Skeletal muscle cell (primary cell): ENCODE measurements at places on chromosomes 2 and 18.

DNA sequence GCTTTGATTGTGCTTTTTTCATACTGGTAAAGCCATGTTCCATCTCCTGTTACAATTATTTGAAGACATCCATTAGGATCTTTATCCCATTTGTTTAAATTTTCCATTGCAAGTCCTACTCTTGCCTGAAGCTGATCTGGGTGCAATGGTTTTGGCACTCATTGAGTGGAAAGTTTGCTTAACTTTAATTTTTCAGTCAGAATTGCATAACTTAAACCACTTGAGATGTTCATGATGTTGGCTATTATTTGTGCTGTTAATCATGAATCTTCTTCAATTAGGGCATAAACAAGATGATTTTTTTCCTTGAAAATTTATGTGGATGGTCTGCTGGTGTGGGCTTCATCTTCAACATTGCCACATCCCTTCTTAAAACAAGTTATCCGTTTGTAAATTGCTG lies 180.1 kb downstream of the ST6GAL2 start:
- no peak for DNase-seq

GRCh38 chr2:151205571-151205970 lies 56.1 kb downstream of the RBM43 start:
- no peak for DNase-seq

DNA sequence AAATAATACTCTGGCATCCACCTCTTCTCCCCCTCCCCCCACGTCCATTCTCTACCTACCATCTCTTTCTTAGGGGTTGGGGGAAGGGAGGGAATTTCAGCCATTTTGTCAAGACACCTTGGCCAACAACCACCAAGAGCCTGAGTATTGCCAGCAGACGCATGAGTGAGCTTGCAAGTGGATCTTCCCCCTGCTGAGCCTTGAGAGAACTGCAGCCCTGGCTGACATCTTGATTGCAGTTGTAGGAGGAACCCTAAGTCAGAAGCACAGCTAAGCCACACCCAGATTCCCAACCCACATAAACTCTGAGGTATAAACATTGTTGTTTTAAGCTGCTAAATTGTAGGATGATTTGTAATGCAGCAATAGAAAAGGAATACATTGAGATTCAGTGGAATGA lies 165.6 kb downstream of the TMEFF2 start:
- DNase-seq, result no peak

DNA sequence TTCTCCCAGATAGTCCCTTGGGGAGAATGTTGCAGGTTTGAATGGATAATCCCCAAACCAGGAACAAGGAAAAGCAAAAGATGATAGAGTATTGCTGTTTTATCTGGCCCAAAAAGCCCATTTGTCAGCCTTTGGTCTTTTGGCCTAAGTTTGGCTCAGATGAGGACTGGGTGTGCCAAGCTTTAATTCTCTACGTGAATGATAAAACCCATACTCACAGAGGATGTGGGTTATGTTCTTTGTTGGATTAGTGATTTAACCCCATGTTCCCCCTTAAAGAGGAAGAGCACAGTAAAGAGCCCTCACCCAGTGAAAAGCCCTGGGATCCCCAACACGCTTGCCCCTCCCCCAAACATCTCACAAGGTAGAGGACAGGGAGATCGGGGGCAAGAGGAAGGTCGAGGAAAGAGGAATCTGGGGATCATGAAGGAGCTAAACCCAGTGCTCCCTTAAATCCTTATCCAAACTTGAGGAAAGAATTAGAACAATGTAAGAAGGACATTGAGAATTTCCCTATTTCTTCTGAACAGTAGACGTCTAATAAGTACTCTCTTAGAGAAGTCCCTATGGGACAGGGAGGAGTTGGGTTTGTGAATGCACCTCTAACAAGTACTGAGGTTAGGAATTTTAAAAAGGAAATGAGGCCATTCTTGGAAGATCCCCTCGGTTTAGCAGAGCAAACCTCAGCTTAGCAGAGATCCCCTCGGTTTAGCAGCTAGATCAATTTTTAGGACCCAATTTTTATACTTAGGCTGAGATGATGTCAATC lies 105.0 kb downstream of the HIBCH start:
- DNase-seq, result peak; percentile 37

DNA sequence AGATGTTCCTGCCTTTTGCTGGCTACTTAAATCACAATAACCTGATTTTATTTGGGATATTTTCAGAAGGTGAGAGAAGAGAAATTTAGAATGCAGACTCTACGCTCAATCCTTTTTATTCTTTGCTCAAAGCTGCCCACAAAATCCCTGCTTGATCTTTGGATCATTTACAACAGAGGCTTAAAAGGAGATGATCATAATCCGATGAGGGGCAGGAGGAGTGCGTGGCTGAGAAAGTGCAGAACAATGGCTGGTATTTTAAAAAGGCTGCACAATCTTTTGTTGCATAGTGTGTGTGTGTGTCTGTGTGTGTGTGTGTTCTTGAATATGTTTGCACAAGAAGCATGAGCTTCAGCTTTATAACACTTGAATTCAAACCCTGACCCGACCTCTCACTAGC lies 256.3 kb upstream of the MYT1L start:
- DNase-seq, result no peak

GRCh38 chr2:17199741-17200140 lies 318.5 kb downstream of the RAD51AP2 start:
- no peak for DNase-seq

DNA sequence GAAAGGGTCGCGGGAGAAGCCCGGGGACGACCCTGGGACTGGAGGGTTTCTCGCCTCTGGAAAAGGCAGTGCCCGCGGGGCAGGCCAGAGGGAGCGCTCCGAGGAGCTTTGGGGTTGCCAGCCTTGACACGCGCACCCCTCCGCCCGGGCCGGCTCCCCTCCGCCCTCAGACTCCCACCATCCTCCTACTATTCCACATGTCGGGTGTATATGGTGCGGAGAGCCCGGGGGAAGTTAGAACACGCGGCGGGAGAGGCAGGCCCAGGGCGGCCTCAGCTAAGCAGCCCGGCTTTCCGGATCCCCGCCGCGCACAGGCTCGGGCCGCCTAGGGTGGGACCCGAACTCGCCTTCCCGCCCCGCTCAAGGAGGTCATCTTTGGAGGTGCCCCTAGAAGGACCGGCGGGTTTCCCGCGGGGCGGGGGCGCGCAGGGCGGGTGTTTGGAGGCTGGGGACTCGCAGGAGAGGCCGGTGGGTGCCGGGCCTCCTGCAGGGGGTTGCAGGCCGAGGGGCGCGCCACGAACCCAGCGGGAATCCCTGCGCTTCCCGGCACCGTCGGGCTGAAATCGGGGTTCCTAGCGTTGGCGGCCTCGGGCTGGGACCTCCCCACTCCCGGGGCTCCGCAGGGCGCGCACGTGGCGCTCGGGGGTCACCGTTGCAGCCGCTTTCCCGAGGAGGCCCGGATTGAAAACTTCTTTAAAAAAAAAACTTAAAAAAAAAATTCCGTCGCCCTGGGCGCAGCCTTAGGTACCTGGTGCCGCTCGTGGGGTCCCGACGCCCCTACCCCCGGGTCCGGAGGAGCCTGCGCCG lies 3.7 kb downstream of the NFATC1 start:
- DNase-seq, result no peak

DNA sequence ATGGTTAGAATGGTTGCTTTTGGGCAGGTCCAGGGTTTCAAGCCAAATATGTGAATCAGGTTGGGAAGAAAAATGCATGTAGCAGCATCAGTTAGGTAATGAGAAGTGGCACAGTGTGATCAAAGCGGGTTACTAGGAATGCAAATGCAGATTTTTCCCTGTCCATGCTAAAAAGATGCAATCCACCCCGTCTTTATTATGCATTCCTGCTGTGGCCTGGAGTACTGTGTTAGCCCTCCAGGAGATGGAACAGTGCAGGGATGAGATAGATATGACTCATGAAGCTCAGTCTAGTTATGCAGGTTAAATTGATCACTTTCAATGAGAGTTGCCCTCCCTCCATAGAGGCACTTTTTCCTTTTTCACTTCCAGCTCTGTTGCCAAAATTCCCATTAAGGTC lies 283.8 kb downstream of the CTNNA2 start:
- DNase-seq, result no peak

DNA sequence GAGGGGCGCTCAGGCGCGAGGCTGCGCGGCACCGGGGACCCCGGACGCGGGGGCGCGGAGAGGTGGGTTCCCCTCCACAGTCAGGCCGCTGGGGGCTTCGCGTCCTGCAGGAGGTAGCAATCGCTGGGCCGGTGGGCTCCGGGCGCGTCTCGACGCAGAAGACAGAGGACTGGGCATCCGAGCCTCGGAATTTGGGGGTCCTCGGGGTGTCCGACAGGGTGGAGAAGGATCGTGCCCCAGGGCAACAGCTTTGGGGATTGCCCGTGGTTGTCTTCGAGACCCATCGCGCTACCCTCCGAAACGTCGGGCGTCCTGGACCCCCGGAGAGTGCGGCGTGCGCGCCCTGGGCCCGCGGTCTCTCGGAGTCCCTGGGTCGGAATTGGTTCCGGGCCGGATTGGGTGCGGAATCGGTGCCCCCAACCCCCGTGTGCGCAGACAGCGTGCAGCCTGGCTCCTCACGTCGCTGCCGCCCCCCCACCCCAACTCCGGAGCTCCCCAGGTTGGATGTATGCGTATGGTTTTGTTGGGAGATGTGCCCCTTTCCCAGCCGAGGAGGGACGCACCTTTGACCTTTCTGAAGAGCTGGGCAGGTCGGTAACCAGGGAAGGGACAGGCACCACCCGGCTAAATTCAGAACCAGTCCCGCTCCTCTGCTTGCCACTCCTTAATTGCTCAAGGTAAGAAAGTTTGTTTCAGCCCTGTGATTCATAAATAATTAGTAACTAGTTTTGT lies 750 bp downstream of the NPAS2 start:
- no peak for DNase-seq

DNA sequence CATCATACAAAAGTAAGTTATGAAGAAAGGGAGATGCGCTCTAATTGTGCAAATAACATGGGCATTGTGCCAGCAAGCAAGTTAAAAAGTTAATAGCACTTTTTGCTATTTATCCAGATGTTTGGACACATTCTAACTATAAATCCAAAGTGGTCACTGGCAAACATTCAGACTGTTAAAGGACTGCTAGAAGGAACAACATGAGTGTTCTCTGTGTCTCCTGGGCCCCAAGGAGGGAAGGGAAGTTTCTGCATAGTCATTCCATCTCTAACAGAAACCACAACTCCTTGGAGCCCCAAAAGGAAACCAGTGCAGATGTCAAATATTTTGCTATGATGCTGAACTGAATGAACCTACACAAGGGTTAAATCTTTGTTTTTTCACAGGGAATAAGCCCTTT lies 213.3 kb upstream of the HNRNPA3 start:
- peak; percentile 97 for DNase-seq

DNA sequence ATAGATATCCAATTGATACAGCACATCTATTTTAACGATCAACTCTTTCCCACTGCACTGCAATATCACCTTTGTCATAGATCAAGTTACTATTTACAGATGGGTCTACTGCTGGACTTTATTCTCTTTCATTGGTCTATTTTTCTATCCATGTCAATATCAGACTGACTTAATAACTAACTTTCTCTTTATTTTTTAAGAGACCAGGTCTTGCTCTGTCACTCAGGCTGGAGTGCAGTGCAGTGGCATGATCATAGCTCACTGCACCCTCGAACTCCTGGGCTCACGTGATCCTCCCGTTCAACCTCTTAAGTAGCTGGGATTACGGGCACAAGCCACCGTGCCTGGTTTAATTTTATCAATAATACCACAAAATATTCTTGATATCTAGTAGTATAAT lies 71.2 kb downstream of the TLK1 start:
- DNase-seq, result no peak

GRCh38 chr2:197356136-197356535 lies 45.6 kb upstream of the ANKRD44 start:
- DNase-seq, result no peak

DNA sequence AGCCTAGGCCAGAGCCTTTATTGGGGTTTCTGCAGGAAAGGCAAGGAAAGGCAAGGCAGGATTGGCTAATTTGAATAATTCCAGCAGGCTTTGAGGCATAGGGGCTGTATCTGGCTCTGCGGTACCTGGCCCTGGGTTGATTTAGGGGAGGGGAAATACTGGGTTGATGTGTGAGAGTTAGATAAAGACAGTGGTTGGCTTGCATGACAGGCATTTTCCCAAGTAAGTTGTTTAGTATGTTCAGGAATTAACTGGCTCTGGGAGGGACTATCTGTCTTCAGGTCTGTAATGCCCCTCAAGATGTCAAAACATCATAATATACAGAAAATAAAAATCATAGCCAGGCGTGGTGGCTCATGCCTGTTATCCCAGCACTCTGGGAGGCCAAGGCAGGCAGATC lies 98.7 kb downstream of the UBR3 start:
- DNase-seq, result no peak

DNA sequence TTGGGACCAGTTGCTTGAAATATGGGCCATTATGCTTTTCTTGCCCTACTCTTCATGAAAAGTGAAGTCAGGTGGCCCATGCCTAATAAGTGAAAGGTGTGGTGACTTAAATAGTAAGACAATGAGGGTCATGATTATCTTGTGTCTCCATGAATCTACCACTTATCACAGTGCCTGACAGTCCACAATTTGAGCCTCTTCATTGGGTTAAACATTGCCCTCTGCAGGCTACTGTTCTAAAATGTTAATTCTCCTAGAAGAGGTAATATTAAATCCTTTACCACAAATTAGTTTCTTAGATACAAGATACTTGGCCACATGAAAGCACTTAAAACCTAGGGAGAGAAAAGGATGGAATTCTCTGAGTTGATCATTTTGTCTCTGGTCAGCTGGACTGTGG lies 4.0 kb downstream of the EGR4 start:
- no peak for DNase-seq

DNA sequence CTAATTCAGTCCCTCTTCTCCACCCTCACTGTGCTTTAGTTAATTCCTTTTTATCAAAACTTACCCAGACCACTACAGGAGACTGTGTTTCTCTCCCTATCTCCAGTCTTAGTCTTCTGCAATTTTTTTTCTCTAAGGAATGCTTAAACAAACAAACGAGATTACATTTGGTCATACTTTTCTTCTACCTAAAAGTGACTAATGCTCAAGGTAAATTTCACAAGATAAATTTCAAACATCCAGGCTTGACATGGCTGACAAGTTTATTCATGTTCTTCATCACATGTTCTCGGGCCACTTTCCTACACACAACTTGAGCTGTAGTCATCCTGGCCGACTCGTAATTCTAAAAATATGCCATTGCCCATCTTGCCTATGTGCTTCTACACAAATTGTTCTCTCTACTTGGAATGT lies 23.2 kb upstream of the ACSL3 start:
- no peak for DNase-seq

GRCh38 chr2:43135583-43135982 lies 90.8 kb downstream of the ZFP36L2 start:
- DNase-seq, result no peak

DNA sequence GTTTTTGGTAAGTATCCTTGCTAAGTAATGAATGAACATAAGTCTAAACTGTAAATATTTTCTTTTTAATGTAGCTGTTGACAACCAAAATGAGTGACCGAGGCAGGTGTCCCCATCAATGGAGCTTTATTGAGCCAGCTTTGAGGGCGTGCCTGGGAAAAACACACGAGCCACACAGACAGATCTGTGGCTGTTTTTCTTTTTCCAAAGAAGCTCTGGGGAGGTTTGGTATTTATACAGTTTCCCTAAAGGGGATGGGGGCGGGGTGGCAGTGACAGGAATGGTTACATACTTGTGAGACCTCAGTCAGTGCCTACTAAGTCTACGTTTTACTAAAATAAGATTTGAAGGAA lies 11.2 kb downstream of the DBI start:
- no peak for DNase-seq

- DNase-seq, result no peak
Measured at GRCh38 chr2:64166637-64167420, 22.6 kb upstream of the PELI1 start.
